Astrocyte (in vitro differentiated cells and primary cell): ENCODE measurements at places on chromosomes 11 and 22. TPM values are rescaled to one million over a fixed set of nuclear protein-coding genes. Genes with fewer than 3 reads are reported as not detected.

The TMPRSS13 gene
- 0.10 and 0.66 TPM in 2 replicates for total RNA-seq

The LTBP3 gene
- 33.2 and 36.5 TPM in 2 replicates for total RNA-seq

The FGF3 gene
- not detected in 2 replicates for total RNA-seq

The GRIK4 gene
- total RNA-seq: 2.2 and 3.9 TPM in 2 replicates

The CTSF gene
- total RNA-seq: 1.5 and 4.0 TPM in 2 replicates

The DGAT2 gene
- total RNA-seq: 0.73 and 1.6 TPM in 2 replicates

The GPHA2 gene
- total RNA-seq: not detected in 2 replicates

The KRTAP5-9 gene
- total RNA-seq: 0.43 TPM in 1 of 2 replicates, not detected in the other

The SCO2 gene
- total RNA-seq: 1.8 and 5.5 TPM in 2 replicates

The SNX32 gene
- total RNA-seq: 1.2 and 1.5 TPM in 2 replicates

The TRIM51 gene
- total RNA-seq: not detected in 2 replicates

The PTPMT1 gene
- total RNA-seq: 32.4 and 33.9 TPM in 2 replicates

The MOGAT2 gene
- not detected in 2 replicates for total RNA-seq

The ANO9 gene
- total RNA-seq: 0.82 and 1.9 TPM in 2 replicates

The LINC01488 gene
- total RNA-seq: not detected in 2 replicates

The ART1 gene
- total RNA-seq: not detected in 2 replicates

The DEAF1 gene
- 44.1 and 48.9 TPM in 2 replicates for total RNA-seq

The SCGB1A1 gene
- not detected in 2 replicates for total RNA-seq

The DUSP8 gene
- total RNA-seq: 13.8 and 14.8 TPM in 2 replicates

The OR5A2 gene
- not detected in 2 replicates for total RNA-seq

The DBX1 gene
- total RNA-seq: not detected in 2 replicates

The C11orf97 gene
- total RNA-seq: not detected in 2 replicates

The SMIM35 gene
- not detected in 2 replicates for total RNA-seq

The CDC42EP1 gene
- 106 and 109 TPM in 2 replicates for total RNA-seq

The NXPE1 gene
- not detected in 2 replicates for total RNA-seq

The F2 gene
- total RNA-seq: 0.57 and 0.60 TPM in 2 replicates

The EMID1 gene
- 0.34 and 0.72 TPM in 2 replicates for total RNA-seq

The GSTT2B gene
- 4.2 and 4.9 TPM in 2 replicates for total RNA-seq

The HRAS gene
- 78.5 and 84.2 TPM in 2 replicates for total RNA-seq

The GCAT gene
- 12.8 and 14.3 TPM in 2 replicates for total RNA-seq

The CCDC73 gene
- not detected in 2 replicates for total RNA-seq

The OR52A5 gene
- not detected in 2 replicates for total RNA-seq

The PRG3 gene
- not detected in 2 replicates for total RNA-seq
